ENCODE measurements at places on chromosomes 7 and 10.

DNA sequence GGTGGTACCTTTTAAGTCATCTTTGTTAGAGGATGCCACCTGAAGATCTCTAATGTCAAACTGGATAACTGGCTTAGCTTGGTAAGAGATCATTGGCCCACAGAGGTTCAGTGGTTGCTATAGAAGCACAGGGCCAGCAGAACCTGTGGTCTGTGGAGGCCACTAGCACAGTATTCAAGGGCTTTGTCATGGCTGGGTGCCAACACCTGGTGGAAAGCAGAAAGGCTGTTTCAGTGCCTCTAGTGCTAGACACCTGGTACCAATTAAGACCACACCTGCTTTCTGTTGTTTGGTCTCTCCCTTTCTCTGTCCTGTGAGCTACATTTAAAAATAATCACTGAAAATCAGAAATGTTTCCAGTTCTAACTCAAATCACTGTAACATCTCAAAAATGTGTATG, 10.0 kb upstream of the PCGF5 start:
- DNase-seq: peak; percentile 49

DNA sequence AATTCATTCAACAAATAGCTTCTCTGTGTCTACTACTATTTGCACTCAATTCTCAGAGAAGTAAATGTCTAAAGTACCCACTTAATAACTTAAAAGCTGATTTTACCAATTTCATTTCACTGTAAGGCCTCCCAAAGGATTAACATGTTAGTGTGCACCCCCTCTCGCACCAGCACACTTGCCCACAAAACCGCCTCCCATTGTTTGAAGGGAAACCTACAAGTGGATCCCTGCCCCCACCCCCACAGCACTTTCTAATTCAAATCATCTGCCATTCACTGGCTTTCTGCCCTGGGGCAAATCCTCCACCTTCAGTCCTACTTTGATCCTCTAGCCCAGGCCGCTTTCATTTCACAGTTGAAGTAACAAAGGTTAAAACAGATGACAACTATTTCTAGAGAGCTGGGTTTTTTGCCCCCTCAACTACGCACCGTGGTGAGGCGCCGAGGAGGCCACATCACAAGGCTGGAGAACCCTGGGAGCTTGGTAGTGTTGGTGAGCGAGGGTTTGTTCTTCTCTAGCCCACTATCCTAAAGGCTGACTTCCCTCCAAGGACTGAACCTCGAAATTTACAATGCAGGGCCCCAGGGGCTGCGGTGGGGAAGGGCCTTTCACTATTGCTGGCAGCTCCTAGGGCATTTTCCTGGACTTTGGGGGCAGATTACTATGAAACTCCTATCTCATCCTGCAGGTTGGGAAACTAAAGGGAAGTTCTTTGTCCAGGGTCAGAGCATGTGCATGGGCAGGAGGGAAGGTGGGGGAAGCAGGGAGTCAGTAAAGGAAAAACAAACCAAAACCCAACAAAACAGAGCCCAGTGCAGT, 517.4 kb upstream of the ZMIZ1 start:
- no peak for DNase-seq

DNA sequence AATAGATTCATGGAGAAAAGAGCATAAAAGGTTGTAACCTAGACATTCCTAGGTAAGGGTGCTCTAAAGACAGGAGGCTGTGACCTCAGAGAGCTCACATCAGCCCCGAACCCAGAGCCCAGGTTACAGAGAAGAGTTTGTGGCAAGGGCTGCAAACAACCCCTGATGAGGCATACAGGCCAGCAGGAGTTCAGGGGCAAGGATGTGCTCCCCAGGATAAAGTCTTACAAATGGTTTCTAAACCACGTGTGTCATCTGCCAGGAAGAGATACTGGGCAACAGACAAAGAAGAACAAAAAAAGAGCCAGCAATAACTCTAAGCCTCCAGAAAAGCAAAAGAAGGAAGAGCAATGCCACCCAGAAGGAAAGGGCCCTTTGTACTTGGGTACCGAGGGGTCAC, 27.7 kb downstream of the NCAPG2 start:
- DNase-seq: peak; percentile 19

GRCh38 chr10:107163881-107164861, at the start of gene SORCS1:
SORCS1 (minus strand) TSS chr10:107164706.
- DNase-seq: no peak

DNA sequence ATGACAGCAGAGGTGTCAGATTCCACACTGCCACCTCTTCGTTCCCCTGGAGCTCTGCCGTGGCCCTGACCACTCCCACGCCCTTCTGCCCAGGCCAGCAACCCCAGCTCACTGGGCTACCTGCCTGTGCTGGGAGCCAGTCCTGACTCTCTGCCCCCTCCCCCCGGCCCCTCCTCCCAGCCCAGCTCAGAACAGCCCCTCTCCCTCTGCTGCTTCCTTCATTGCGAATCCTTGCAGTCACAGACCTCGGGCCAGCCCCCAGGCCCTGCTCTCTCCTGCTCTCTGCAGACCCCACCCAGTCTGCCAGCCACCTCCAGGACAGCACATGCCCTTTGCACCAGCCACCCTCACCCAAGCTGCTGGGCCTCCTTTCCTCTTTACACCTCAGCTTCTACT, 60.4 kb downstream of the TCERG1L start:
- no peak for DNase-seq

- DNase-seq: peak; percentile 39
Observed at GRCh38 chr7:5997210-5997808, 11.5 kb downstream of the PMS2 start.

DNA sequence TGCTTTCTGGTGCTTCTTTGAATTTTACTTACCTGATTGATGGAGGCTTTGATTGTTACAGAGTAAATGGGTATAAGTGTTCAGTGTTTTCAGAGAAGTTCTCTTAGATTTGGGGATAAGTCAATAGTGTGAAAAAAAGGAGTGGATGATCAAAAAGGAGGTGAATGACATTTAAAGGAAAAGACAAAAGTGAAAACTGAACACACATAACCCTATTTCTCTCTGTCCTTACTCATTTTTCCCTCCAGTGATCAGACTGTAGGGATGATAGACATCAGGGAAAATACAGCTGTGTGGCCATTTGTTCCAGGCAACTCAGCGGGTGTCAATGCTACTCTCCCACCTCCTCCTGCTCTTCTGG, 278 bp downstream of the CPA2 start:
- no peak for DNase-seq

- no peak for DNase-seq
Observed at GRCh38 chr7:94355454-94355853, 39.2 kb upstream of the COL1A2 start.

GRCh38 chr7:1862560-1862959, 192.5 kb downstream of the ELFN1 start:
- DNase-seq: no peak

DNA sequence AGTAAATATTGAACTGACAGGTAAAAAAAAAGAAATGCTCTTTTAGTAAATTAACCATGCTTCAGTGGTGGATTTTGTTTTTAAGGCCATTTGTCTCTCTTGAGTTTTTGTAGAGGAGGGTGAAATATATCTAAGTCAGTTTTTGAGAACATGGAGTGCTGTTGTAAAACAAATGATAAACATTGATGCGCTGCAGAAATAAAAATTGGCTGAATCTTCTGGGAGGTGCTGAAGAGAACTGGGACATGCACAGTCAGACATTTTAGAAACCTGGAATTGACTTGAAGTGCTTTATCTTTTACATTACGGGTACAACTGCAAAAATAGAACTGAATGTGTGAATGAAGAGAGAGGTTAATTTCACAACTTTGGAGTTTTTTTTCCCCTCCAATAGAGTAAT, 203.0 kb upstream of the HDAC9 start:
- DNase-seq: no peak

DNA sequence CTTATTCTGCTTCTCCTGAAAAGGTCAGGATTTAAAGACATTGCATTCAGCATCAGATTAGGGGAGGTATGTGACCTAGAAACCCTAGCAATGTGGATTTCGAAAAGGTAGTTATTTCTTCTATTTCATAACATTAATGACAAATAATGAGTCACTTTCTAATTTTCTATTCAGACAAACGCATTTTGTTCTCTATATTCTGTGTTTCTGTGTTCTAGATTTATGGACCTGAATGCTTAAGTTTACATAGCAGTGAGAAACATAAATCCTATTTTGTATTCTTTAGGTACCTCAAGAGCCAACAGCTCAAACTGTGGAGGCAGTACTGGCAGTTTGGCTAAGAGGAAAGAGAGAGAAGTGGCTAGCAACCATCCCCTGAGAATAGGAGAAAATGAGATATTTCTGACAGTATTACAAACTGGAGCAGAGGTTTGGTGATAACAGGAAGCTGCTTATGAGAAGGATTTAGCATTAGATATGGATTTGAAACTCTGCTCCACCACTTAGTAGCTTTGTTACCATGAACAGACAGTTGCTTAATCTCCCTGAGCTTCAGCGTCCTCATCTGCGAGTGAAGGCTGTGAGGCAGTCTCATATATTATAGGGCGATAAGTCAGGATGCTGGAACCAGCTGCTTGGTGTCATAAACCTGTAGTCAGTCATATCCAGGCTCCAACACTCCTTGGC, 28.2 kb downstream of the CDK14 start:
- DNase-seq: no peak

- no peak for DNase-seq
Observed at GRCh38 chr7:151586531-151587260, 67.0 kb upstream of the RHEB start.

DNA sequence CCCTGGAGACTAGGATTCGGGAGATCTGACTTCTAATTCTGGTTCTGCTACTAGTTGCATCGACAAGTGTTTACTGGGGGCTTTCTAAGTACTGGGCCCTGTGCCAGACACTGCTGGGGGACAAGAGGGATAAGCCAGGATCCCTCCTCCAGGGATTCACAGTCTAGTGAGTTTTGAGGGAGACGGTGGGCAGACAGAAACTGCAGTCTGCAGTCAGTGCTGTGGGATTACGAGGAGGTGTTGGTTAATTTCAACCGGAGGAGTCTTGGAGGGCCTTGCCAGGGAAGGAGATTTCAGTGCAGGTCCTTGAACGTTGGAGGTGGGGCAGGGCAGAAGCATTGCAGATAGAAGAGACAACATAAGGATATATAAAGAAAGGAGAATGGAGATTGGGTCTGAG, 3.5 kb upstream of the KCNH2 start:
- DNase-seq: no peak

DNA sequence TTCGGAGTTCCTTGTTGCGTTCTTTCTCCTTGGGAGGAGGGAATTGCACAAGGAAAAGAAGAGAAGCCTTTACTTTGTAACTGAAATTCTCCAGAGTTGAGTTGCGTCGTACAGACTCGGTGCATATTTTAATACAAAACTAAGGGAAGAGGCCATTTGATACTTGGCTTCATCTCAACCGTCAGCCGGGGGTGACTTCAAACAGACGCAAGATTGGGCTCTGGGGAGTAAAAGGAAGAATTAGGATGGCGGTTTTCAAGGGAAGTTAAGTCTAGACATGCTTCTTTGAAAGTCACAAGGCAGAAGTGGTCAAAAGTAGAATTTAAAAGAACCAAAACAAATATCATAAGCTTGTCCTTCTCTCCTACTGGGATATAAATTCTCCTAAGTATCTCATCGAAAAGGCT, 1.6 kb downstream of the PRR15 start:
- DNase-seq: no peak

GRCh38 chr10:125936331-125936730, 40.0 kb downstream of the FANK1 start:
- no peak for DNase-seq

DNA sequence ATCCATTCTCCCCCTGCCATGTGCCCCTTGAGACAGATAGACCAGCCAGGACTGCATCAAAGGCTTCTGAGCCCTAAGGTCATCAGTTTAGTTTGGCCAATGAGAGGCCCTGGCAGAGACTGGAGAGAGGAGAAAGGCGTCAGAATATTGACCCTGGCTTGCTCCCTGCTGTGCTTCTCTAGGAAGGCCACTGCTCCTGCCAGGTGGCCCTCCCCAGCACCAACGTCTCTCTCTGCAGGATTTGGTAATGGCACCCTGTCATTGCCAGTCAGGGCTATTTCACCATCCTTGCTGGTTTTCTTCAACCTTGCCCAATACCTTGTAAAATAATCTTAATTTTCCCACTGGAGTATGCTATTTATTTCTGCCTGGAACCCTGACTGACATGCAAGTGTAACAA, 38.8 kb upstream of the ZRANB1 start:
- DNase-seq: no peak

DNA sequence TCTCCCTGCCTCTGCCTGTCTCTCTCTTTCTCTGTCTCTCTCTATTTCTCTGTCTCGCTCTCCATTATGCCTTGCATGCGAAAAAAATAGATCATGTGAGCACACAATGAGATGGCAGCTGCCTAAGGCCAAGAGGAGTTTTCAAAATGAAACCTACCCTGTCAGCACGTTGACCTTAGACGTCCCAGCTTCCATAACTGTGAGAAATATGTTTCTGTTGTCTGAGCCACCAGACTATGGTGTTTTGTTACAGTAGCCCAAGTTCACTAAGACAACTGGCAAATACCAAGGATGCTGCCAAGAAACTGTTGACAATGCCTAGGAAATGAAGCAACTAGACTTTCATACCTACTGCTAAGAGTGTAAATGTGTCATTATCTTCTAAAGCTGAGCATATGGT, 70.6 kb upstream of the PLXDC2 start:
- DNase-seq: no peak

All from activated CD4-positive, alpha-beta memory T cell treated with anti-CD3 and anti-CD28 coated beads for 36 hours (primary cell).